Kidney (tissue), 22 donors: ENCODE measurements at places on chromosomes 11 and 22. TPM values are rescaled to one million over a fixed set of nuclear protein-coding genes. Genes with fewer than 3 reads are reported as not detected.

Gene MMP11
- total RNA-seq: 4.4 TPM

Gene PKDREJ
- 0.06 TPM for total RNA-seq

Gene PLAAT5
- total RNA-seq: 0.72 TPM

Gene BBS1
- 85.4 TPM for total RNA-seq

Gene CATSPERZ
- total RNA-seq: not detected

Gene PTGDR2
- total RNA-seq: 0.16 TPM

Gene RIMBP3C
- 0.22 TPM for total RNA-seq

Gene GUCY1A2
- 16.1 TPM for total RNA-seq

Gene PGA5
- 0.35 TPM for total RNA-seq

Gene MMP8
- total RNA-seq: 0.16 TPM

Gene BTG4
- total RNA-seq: not detected

Gene DMC1
- 0.66 TPM for total RNA-seq

Gene SLC43A1
- 4.1 TPM for total RNA-seq
